NAMALWA (cell line): ENCODE measurements at places on chromosomes 13 and 19.

- no peak for DNase-seq
These were observed 266.5 kb downstream of the NBEA start for GRCh38 chr13:35208587-35208986.

GRCh38 chr19:49570997-49571676, 9.2 kb downstream of the NOSIP start:
- DNase-seq = peak; percentile 49

- DNase-seq = no peak
These were observed 92.9 kb downstream of the PCDH9 start for GRCh38 chr13:67137044-67137735.

- DNase-seq = peak; percentile 37
These were observed 128.7 kb downstream of the UQCRFS1 start for GRCh38 chr19:29084266-29084665.

DNA sequence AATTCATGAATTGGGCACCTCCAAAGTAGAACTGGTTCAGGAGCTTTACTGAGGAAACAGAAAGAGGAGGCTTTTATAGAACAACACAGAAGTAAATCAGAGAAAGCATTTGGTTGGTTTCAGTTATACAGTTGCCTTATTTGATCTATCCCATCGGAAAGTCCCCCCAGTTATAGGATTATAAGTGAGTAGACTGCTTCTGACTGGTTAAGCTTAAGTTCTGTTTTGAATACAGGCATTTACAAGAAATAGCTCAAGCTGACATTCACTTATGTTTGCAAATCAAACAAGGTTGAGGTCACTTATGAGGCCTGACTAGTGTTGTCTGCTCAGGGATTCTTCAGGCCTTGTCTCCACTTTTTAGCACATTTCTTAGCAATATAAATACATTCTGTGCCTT, 857.4 kb downstream of the EFNB2 start:
- DNase-seq = no peak

DNA sequence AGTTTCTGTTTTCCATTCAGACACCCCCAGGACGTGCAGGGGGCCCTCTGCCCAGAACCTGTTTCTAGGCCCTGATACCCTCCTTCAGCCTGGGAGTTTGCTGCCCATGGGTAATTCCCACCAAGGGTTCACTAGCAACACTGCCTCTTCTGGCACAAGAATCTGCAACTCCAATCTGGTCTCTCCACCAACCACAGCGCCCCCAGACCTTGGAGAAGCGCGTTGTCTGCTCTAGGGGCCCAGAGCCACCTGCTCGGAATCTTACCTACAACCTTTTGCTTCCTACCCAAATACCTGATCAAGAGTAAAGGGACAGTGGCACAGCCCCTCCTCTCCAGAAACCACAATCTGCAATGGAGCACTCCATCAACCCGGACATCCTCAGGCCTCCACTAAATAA, 763 bp downstream of the ZNF180 start:
- no peak for DNase-seq

DNA sequence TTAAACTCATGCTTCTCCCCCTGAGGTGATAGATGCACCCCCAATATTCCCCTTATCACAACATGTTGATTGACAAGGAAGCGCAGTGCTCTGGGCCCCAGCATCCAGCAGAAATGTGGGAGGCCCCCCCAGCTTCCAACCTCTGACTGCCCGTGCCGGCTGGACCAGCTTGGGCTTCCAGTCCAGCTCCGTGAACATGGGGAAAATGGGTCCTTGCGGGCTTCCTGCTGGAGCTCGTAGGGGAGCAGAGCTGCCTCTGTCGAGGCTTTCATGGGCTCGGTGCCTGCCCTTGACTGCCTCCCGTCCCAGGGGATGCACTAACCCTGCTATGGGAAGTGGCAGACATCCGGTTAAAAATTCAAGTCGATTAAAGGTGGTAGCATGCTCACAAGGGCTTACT, 188.9 kb downstream of the COL4A1 start:
- DNase-seq = no peak

DNA sequence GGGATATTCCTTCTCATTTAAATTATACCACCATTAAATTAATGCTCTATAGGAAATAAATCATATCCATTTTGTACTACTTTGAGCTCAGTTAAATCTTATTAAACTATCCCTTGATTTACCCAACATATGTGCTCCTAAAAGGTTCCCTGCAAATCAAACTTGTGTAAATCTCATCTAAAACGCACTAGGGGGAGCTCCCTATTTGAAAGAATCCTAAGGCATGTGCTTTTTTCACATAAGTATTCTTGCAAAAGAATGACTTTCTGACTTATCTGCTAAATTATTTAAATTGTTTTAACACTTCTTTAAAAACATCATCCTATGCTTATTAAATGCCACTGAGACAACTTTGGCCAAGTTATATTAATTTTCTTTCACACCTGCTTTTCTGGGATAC, 7.9 kb downstream of the INTS6 start:
- peak; percentile 18 for DNase-seq

GRCh38 chr13:98508685-98509084, 68.2 kb downstream of the STK24 start:
- DNase-seq = no peak

- DNase-seq = peak; percentile 57
These were observed 3.7 kb upstream of the FCER2 start for GRCh38 chr19:7705387-7706187.

DNA sequence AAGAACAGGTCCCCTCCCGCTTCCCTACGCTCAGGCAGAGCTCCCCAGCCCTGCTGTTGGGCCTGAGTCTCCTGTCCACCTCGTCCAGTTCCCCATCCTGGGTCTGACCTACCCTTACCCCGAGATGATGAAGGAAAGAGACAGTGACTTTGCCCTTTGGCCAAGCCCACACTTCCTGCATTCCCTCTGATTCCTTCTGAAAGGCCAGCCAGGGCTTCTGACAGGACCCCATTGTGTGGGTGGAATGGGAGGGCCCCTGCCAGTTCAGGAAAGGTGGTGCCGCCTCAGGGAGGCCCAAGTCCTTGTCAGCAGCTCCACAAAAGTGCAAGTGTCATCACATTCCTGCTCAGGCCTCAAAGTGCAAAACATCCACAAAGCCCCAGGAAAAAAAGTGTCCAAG, 177.8 kb downstream of the PAN3 start:
- DNase-seq = no peak

DNA sequence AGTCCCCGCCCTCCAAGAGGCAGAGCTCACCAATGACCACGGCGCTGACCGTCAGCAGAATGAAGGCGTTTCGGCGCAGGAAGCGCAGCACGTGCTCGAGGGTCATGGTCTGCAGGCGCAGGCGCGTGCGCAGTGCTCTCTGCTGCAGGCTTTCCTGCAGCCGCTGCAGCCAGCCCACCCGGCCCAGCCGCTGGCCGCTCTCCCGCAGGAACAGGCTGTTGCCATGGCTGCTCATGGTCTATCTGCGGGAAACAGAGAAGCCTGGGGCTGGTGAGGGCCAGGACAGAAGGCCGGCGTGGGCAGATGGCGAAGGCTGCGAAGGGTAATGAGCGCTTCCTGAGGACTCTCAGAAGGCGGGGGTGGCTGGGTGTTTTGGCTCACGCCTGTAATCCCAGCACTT, 7.0 kb downstream of the SLC1A6 start:
- DNase-seq = no peak

GRCh38 chr19:13795595-13796300, 505 bp downstream of the ZSWIM4 start:
- DNase-seq = no peak

DNA sequence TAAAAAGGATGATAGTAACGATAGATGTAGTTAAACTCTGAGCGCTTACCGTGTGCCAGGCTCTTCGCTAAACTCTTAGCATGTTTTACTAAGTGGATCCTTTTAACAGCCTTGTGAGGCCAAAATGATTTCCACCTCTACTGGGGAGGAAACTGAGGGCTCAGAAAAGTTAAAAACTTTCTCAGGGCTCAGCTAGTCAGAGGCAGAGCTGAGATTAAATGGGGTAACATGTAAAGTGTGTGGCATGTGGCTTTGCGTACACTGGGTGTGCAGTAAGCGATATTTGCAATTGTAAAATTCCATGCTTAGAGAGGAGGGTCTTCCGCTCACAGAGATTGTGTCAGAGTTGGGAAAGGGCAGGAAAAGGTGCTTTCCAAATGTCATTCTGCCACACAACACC, 1.7 kb downstream of the U2AF2 start:
- peak; percentile 48 for DNase-seq

GRCh38 chr13:84050536-84050935, 168.3 kb upstream of the SLITRK1 start:
- DNase-seq = no peak

DNA sequence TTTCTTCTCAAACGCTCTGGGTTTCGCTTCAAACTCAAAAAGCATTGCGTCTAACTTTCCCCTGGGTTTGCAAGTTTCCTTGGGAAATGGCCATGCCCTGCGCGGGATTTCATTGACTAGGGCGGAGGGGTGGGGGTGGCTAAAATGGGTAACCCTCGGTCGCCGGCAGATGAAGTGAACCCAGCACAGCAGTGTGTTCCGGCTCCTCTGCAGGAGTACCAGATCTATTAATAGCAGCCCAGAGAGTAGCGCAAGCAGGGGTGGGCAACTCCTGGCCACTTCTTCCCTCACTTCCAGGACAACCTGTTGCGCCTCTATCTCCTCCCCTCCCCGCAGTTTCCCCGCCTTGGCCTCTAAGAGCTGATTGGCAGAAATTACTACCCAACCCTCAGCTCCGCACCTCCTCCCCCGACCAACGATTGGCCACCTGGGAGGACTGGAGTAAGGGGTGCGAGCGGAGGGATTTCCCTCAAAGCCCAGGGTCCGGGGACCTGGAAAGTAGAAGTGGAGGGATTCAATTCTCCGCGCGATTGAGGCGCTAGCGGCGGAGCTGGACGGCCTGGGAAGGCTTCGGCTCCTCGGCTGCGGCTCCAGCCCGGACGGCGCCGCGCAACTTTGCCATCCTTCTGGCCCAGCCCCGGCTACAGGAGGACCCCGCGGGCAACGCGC, at the start of gene FREM2:
Gene FREM2 (plus strand): TSS at position 501 of the 669 bp plus-strand sequence. CDS start 268 bp downstream, outside the sequence.
- DNase-seq = no peak

- DNase-seq = no peak
These were observed 112.1 kb downstream of the ZIC5 start for GRCh38 chr13:99859178-99860177.

- DNase-seq = peak; percentile 67
These were observed 40.5 kb downstream of the GATAD2A start for GRCh38 chr19:19445911-19446361.

DNA sequence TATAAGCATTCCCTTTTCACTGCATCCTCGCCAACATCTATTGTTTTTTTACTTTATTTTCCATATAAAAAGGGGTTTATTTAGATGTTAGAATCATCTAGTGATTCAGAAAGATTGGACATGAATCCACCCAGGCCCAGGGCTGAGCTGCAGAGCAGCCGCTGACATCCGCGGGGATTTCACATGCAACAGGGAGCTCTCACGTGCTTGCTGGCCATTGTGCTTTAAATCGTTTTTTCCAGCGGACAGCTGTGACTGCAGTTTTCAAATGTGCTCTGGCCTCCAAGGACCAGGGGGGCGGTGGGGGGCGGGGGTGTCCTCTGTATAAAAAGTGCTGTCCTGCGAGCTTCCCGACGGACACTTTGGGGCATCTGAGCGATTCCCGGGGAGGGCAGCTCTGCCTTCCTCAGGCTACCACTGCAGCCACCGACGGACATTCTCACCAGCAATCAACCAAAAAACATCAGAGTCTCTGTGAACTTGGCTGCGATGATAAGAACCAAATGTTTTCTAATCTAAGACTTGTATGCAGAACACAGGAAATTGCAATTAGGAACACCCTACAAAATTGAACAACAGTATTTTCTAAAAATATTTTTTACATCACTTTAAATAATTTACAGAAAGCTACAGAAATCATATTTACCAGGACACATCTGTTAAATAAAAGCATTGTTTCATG, 12.6 kb downstream of the RB1 start:
- no peak for DNase-seq

DNA sequence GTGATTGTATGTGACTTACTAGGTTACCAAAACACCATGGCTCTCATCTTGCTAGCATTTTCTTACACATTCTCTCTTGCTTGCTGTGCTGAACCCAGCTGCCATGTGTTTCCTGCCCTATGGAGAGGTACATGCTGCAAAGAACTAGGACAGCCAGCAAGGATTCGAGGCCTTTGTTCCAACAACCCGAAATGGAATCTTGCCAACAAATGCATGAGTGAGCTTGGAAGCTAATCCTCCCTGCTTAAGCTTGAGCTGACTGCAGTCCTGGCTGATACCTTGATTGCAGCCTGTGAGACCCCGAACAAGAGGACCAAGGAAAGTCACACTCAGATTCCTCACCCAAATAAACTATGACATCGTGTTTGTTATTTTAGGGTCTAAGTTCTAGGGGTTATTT, 651.2 kb downstream of the SLITRK6 start:
- DNase-seq = no peak

DNA sequence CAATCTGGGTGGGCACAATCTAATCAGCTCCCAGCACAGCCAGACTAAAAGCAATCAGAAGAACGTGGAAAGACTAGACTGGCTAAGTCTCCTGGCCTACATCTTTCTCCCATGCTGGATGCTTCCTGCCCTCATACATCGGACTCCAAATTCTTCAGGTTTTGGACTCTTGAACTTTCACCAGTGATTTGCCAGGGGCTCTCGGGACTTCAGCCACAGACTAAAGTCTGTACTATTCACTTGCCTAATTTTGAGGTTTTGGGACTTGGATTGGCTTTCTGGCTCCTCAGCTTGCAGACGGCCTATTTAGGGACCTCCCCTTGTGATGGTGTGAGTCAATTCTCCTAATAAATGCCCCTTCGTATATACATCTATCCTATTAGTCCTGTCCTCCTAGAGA, 66.6 kb upstream of the SOX21 start:
- no peak for DNase-seq

DNA sequence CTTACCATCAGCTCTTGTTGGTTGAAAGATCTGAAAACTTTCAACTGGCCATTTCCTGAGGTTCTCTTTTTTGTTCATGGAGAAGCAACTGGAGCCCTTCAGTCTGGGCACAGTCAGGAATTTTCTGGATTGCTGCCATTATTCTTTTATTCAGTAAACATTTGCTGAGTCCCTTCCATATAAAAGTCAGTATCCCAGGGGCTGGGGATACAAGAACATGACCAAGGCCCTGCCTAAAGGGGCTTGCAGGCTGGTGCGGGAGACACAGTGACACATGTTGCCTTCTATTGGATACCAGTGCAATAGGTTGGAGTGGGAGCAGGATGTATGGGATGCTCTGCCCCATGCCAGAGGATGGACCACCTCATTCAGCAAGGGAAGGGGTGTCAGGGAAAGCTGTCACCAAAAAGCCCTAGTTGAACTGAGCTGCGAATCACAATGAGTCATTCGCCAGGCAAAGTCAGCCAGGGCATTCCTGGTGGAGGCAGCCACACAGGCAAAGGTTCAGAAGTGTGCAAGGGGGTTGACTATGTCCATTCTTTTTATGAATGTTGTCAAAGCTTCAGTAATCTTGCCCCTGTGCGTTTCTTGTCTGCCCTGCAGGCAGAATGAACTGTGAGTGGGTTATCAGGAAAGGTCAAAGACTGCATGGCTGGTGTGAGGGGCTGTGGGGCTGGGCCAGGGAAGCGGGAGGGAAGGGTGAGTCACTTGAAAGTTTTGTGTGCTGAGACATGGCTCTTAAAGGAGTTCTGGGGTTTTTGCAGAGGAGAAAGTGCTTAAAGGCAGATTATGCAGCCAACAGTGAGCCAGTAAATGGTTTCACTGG, 395.9 kb downstream of the KCNRG start:
- no peak for DNase-seq

GRCh38 chr19:56664511-56664910, 7.0 kb downstream of the ZNF835 start:
- DNase-seq = no peak

- no peak for DNase-seq
These were observed 1.5 kb downstream of the GPC6 start for GRCh38 chr13:93227878-93228642.
